ENCODE measurements at places on chromosomes 1 and 21. TPM values are rescaled to one million over a fixed set of nuclear protein-coding genes. Genes with fewer than 3 reads are reported as not detected.

GRCh38 chr1:208631092-208631491 is 386.9 kb upstream of the PLXNA2 start:
- DNase-seq = no peak

Gene TMEM51
- total RNA-seq = not detected

Gene GBP2
- total RNA-seq = 87.6 TPM

- DNase-seq = no peak
Measured at GRCh38 chr1:197857477-197857876, 45.0 kb upstream of the C1orf53 start.

Gene XPR1
- 13.7 TPM for total RNA-seq

DNA sequence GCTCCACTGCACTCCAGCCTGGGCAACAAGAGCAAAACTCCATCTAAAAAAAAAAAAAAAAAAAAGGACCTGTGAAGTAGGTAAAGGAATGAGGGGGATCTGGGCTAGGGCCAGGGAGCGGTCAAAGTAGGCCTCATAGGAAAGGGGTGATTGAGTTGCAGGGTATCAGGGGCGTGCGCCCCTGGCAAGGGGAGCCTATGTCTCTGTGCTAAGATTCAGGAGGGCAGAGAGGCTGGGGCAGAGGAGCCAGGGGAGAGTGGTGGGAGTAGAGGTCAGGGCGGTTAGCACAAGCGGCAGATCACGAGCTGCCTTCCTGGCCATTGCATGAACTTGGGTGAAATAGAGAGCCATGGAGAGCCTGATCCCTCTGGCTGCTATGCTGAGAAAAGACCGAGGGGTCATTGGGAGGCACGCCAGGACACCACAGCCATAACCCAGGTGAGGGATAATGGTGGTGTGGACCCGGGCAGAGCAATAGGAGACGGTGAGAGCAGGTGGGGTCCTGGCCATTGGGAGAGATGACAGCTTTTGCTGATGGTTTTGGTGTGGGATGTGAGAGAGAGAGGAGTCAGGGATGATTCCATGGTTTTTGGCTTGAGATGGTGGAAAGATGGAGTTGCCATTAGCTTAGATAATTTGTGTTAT is 30.6 kb upstream of the CSF1 start:
- no peak for DNase-seq

GRCh38 chr1:165476776-165477175 is 31.9 kb upstream of the RXRG start:
- DNase-seq = no peak

GRCh38 chr1:220787069-220787619 is 431 bp downstream of the MTARC1 start:
- no peak for DNase-seq

GRCh38 chr1:230609208-230609607 is 33.1 kb upstream of the COG2 start:
- no peak for DNase-seq

GRCh38 chr1:46136711-46137110 is 4.3 kb upstream of the PIK3R3 start:
- no peak for DNase-seq

Gene HMCN1
- 0.14 TPM for total RNA-seq

DNA sequence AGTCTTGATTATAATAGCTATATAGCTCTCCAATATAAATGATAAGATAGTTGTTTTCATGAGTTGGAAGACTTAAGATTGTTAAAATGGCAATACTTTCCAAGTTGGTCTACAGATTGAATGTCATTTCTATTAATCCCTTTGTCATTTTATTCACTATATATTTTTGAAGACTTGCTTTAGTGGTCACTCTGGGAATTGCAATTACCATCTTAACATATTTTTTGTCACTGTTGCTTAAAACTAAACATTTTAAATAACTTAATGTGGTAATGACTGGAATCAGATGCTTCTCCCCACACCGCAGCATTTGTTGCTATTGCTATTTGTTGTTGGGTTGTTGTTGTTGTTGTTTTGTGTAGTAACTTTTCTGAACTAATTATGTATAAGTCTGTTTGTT is 1592.9 kb downstream of the MRPL39 start:
- DNase-seq = no peak

Gene PBX1
- 0.64 TPM for total RNA-seq

Gene GPR37L1
- not detected for total RNA-seq

Gene SLAMF1
- 39.4 TPM for total RNA-seq

Measured in CD4-positive, alpha-beta T cell (primary cell).